B cell (primary cell): ENCODE measurements at places on chromosomes 11 and 22.

DNA sequence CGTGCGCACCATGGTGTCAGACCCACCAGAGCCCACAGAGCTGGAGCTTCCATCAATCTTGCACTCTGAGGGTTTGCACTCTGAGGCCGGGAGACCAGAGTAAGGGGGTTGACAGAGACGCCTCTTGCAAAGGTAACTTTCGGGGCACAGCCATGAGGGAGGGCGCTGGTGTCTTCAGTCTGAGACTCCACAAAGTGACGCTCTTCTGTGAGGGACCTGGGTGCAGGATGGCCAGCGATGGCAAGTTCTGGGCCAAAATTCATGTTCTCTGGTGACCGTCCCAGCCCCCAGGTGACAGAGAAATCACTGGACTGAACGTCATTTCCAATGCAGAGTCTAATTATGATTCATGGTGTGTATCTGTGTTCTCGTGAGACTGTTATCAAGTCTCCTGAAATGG lies 1395.2 kb downstream of the TBC1D22A start:
- no peak for DNase-seq

- peak; percentile 41 for DNase-seq
Measured at GRCh38 chr11:1486054-1486825, at the start of gene MOB2. Gene MOB2 (minus strand): TSS chr11:1486779. CDS start chr11:1486556, 223 bp downstream.

GRCh38 chr11:128772814-128773213 lies 78.9 kb downstream of the FLI1 start:
- DNase-seq: peak; percentile 86

DNA sequence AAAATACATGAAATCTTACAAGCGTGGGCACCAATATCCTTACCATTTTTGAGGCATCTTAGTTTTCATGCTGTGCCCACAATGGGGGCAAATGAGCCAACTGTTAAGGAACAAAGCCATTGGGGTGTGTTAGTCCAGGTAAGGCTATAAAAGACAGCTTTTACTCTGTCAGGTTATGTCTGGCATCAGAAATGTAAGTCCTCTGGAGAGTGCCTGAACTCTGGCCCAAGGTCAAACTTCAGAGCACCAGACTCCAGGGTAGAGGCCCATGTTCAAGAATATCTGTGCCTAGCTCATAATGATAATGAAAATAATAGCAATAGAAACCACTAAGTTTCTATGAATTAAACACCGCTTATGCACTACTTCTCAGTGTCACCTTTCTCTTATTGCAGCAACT lies 105.5 kb downstream of the CSNK2A3 start:
- DNase-seq: no peak

- DNase-seq: no peak
Measured at GRCh38 chr22:31099386-31099785, 8.0 kb downstream of the SELENOM start.

- no peak for DNase-seq
Measured at GRCh38 chr11:70159627-70160570, 43.2 kb upstream of the FADD start.

GRCh38 chr22:45006964-45007390 lies 2.8 kb downstream of the PHF21B start:
- DNase-seq: no peak

- no peak for DNase-seq
Measured at GRCh38 chr22:48741540-48741939, 1086.1 kb downstream of the BRD1 start.

- no peak for DNase-seq
Measured at GRCh38 chr11:65862191-65862735, 2.0 kb downstream of the MUS81 start.

- DNase-seq: no peak
Measured at GRCh38 chr11:95680169-95680929, 109.2 kb downstream of the FAM76B start.

DNA sequence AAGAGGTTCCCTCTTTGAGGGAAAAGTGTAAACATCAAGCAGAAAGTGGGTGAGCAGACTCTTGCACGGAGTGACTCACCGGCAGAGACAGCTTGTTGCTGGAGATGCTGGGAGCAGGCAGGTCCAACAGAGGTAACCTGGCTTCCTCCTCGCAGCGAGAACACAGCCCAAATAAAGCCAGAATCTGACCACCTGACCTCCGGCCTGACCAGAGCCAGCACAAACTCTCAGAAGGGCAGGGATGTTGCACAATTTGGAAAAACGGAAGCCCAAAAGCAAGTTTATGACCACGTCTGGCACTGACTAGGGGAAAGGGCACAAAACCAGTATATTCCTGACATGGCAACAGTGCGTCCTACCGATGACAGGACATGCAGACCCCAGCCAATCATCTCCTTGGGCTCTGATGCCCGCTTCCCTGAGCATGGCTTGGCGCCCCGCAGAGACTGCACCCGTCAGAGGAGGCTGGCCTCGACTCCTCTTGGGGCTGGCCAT lies 5.4 kb downstream of the SMCO4 start:
- DNase-seq: no peak

DNA sequence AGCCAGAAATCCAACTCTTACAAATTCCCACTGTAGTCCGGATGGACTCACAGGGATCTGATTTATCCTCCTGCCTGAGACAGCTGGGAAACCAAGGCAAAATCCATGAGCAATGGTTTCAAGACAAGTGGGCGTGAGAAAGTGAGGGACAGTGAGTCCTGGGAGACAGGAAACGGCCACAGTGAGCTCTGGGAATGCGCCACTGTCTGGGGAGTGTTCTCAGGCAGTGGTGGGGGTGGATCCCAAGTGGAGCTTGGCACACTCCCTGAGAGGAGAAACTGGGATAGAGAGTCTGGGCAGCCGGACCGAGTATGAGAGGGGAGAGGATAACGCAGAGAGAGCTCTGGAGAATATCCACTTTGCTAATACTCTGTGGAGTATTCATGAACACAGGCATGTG lies 9.8 kb downstream of the IL17REL start:
- DNase-seq: no peak

GRCh38 chr11:113507341-113507740 lies 32.1 kb upstream of the DRD2 start:
- no peak for DNase-seq

DNA sequence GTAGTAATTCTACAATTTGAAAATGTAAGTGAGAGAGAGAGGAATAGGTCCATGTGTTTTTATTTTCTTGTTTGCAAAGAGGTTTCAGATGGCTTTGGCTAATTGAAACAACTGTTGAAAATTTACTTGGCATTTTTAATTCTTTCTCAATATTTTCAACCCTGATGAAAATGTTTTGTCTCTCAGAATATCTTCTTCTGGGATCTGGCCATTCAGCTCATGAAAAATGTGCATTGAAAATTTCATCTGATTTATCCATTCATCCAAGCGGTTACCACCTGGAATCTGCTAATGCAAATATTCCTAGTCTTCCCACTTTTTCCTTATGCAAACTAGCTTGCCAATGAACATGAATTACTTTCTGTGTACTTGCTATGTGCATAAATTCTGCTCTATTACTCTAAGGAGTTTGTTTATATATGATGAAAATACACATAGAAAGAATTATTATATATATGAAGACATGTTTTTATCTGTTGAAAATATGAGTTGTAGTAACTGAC lies 621.2 kb downstream of the LRRC4C start:
- no peak for DNase-seq

GRCh38 chr22:47200273-47201051 lies 438.0 kb downstream of the TBC1D22A start:
- DNase-seq: no peak

DNA sequence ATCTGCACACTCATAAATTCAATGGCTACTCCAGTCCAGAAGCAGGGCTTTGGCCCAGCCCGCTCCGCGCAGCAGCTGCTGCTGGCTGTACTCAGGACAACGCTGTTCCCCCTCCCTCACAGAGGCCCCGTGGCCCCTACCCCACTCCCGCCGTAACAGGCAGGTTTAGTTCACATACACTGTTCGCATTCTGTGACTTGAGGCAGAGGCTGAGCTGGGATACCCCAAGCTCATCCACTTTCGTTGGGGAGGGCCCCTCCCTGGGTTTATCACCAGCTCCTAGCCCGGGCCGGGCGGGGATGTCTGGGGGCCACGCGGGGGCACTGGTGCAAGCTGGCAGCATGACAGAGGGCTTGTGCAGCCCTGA lies 52.4 kb downstream of the SYT13 start:
- no peak for DNase-seq

GRCh38 chr11:70420008-70420464 lies 21.7 kb downstream of the CTTN start:
- no peak for DNase-seq

DNA sequence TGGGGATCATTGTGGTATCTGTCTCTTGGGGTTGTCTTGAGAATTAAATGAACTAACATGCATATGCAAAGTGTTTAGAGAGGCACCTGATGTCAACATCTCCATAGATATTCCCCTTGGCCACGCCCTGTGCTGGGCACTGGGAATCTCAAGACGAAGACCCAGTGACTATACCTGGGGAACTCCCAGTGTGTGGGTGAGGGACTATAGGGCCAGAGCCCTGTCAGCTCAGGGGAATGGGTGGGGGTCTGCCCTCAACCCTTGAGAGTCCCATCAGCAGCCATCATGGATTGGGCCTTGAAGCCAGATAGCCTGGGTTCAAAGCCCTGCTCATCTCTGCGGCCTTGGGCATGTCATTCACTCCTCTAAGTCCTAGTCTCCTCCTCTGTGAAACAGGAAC lies 21.6 kb upstream of the LMO1 start:
- no peak for DNase-seq

DNA sequence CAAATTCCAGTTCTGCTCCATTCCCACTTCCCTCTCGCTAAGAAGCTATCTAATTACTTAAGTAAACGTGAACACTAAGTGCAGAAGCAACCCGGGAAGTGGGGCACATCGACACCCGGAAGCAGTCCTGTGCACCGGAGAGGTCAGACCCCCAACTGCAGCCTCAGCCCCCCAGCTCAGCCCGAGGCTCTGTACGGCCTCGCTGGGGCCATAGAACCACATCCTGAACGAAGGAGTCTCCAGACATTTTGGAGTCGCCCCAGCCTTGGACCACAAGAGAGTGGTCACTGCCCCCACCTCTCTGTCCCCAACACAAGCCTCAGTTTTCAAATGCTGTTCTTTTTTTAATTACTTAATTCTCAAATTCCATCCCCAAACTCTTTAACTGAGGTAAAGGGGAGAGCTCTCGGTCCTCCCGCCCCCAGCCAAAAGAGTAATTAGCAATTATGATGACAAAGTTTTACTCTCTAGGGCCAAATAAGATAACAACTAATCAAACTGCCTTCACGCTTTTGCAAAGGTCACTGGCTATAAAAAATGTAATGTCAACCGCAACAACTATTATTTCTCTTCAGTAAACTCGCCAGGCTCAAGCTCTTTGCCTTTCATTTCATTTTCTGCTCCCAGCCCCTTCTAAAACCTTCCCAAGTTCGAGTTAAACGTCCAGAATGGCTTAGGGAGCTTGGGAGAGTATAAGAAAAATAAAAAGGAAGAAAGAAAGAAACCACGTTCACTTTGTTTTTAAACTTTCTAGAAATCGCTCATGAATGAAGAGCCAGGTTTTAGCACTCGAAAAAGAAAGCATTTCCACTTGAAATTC lies 2.2 kb downstream of the PAX6 start:
- DNase-seq: peak; percentile 19

DNA sequence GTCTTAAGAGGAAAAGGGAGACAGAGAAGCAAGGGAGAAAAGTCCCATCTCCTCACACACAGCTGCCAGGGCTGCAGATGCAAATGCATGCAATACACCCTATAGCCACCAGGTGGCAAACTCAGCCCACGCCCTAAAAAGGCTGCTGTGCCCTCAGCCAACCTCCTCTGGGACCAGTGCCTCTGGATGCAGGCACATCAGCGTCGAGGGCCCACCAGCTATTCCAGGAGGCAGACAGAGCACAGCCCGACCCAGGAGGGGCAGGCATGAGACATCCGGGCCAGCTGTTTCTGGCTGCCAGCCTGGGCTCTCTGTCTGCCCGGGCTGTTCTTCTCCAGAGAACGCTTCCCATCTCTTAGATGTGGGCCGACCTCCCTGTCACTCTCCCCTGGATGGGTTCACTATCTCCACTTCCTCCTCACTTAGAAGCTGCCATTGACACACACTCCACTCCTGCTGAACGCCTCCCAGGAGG lies 39.7 kb downstream of the TPBGL start:
- DNase-seq: peak; percentile 81

DNA sequence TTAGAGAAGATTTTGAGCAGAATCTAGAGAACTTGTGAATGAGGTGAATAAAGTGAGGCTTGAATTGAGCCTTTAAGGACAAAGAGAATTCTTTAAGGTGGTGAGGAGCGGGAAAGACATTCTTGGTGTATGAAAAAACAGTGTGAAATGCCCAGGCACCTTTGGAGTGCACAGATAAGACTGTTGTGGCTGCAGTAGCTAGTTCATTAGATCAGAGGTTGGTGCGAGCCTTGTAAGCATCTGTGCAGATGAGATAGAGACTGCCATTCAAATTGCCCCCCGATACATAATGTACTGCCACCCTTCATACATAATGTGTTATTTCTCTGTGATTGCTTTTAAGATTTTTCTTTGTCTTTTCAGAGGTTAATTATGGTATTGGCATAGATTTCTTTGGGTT lies 31.3 kb downstream of the ATXN10 start:
- DNase-seq: no peak
